NCI-H146 (cell line): ENCODE measurements at places on chromosomes 4 and X.

DNA sequence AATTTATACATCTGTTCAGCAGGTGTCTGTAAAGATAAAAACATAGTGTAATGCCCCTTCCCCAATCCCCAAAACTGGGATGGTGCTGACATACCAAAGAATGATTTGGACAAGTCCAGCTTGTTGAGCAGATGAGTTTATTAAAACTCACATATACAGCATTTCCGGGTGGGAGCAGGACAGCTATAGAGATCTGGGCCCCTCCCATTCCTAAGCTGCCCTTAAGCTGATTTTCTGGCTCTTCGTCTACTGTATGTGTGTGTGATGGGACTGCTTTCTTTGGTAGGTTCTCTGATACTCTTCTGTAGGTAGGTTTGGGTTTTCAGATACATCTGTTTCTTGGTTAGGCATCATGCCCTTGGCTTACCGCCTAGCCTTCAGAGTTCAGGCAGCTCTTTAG is 703.7 kb upstream of the PCDH10 start:
- DNase-seq: no peak

DNA sequence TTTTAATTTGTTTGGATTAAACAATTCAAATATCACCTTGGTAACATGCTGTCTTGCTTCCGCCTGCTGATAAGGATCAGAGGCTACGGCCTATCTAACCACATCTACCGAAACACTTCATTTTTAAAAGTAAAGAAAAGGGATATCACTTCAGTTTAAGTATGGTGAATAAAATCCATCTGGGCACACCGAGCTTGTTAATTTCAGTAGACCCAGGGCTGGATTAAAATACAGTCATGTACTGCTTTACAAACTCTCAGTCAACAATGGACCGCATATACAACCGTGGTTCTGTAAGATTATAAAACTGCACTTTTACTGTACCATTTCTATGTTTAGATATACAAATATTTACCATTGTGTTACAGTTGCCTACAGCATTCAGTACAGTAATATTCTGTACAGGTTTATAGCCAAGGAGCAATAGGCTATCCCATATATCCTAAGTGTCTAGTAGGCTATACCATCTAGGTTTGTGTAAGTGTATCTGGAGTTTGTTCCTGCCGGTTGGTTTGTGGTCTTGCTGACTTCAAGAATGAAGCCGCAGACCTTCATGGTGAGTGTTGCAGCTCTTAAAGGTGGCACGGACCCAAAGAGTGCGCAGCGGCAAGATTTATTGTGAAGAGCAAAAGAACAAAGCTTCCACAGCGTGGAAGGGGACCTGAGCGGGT is 40.0 kb downstream of the SEPTIN11 start:
- DNase-seq: no peak

DNA sequence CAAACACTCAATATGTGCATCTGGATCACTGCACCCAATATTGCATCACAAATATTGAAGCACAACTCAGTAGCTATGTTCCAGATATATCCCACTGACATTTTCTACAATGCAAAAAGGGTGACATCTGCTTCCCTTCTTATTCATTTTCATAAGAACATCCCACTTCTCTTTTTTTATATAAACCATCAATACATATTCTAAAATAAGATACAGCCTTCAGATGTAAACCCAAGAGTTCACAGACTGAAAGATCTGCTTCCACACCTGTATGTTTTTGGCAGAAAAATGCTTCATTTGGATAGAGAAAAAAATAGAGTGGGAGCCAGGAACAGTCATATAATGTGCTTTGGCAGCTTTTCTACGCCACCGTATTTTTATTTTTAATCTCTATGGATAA is 815.6 kb upstream of the ADGRL3 start:
- DNase-seq: no peak

DNA sequence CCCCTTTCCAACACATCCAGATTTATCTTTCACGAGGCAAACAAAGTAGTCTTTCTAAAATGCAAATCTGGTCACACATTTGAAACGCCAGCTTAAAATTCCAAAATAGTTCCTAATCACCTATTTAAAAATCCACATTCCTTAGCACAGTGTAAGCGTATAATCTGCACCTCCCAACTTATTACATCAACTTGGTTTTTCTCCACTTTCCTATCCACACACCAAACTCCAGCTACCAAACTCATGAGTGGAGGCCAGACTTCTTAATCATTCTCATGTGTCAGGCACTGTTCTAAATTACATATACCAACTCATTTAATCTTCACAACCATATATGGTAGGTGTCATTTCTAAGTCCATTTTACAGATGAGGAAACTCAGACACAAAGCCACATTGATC is 33.8 kb downstream of the ENOX2 start:
- DNase-seq: no peak

DNA sequence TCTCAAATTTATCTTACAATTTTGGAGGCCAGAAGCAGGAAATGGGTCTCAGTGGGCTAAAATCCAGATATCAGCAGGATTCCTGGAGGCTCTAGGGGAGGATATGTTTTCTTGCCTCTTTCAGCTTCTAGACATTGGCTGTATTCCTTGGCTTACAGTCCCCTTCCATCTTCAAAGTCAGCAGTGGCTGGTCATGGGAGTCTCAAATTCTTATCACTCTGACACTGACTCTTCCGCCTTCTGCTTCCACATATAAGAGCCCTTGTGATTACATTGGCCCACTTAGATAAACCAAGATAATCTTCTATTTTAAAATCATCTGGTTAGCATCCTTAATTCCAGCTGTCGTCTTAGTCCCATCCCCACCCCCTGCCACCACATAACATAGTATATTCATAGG is 113.0 kb downstream of the PCDH7 start:
- DNase-seq: no peak

GRCh38 chr4:25702848-25703247 is 47.2 kb downstream of the SLC34A2 start:
- DNase-seq: no peak

DNA sequence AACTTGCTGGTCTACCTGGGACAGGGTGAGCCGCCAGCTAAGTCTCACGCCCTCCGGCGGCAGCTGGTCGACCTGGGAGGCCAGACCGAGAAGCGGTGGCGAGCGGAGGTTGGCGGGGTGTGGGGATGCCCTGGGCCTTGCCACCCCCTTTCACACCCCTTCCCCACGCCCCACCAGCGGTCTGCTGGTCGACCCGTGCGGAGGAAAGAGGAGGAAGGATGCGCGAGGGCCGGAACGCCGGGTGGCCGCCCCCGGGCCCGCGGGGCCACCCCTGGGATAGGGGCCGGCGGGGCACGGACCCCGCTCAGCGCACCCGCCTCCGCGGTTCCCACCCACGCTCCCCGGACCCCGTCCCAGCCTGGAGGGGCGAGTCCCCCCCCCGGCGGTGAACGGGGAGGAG is 28.3 kb upstream of the DCAF12L1 start:
- no peak for DNase-seq

GRCh38 chr4:35836596-35836995 is 407.7 kb downstream of the ARAP2 start:
- no peak for DNase-seq

DNA sequence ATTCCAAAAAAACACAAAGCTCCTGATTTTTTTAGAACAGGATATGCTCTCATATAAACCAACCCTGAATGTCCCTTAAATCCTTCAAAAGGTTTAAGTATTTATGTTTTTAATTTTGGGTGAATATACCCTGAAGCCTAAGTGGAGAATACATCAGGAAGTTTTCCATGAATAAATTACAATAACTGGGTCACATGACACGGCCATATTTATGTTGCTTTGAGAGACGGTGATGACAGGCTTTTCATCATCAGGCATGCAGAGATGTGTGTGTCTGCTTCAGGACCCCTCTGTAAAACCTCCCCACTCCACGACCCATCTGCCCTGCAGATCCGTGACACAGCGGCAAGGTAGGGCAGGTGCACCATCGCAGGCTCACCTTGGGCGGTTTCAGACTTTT is 60.3 kb upstream of the C4orf50 start:
- no peak for DNase-seq

- DNase-seq: no peak
These were observed 41.8 kb downstream of the UGT2B28 start for GRCh38 chr4:69322055-69322454.

DNA sequence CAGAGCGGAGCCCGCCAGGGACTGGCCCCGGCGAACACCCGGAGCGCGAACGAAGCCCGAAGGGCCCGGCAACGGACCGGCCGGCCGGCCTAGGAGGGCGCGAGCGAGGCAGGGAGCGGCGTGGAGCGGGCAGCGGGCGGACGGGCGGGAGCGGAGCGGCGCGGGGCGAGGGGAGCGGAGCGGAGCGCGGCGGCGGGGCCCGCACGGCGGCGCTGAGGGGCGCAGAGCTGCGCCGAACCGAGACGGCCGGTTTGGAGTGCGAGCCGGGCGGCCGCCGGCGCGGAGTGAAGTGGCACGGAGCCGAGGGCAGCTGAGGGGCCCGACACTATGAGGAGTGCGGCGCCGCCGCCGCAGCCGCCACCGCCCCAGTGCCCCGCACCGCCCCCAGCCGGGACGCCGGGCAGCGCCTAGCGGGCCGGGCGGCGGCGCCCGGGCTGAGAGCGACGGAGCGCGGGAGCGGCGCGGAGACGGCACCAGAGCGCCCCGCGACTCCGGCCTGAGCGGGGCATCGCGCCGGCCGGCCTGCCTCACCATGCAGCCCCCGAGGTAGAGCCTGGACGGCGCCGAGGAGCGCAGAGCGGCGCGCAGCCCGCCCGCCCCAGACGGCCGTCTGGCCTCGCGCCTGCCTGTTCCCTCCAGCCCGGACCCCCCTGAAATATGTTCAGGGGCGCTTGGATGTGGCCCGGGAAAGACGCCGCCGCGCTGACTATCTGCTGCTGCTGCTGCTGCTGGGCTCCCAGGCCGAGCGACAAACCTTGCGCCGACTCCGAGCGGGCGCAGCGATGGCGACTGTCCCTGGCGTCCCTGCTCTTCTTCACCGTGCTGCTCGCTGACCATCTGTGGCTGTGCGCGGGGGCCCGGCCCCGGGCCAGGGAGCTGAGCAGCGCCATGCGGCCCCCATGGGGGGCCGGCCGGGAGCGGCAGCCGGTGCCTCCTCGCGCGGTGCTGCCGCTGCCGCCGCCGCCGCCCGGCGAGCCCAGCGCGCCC is 793 bp downstream of the NALF2 start:
- DNase-seq: peak; percentile 25

DNA sequence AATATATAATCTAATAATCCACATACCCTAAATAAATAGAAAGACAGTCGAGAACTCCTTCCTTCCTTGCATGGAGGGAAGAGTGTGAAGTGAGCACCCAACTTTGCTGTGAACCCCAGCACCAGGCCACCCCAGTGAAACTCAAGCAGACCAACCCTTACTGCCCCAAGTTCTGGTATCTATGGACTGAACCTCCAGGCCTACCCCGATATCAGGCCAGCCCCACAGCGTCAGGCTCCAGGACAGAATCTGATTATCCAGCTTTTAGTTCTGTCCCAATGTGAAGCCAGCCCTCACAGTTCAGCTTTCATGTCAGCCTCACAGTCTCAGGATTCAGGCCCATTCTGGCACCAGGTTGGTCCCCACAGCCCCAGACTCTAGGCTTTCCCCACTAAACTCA is 1617.2 kb upstream of the AGA start:
- DNase-seq: no peak

GRCh38 chr4:118881512-118882146 is 7.0 kb upstream of the SYNPO2 start:
- no peak for DNase-seq

DNA sequence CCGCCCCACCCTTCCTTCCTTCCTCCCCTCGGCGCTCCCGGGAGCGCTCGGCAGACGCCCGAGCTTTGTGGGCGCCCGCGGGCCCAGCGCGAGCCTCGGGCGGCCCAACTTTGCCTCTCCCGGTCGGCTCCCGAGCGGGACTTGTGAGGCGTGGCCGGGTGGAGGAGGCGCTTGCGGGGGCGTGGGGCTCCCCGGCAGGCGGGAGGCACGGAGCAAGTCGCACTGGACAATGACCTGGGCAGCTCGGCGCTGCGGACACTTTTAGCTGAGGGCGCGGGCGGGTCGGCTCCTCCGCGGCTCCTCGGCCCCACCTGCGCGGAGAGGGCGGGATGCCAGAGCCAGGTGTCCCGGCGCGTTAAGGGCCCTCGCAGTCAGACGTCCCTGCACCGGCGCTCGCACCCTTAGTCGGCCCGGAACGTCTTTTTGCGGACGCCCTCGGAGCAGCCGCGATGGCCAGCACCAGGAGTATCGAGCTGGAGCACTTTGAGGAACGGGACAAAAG is 385 bp downstream of the DCLK2 start:
- DNase-seq: peak; percentile 72

DNA sequence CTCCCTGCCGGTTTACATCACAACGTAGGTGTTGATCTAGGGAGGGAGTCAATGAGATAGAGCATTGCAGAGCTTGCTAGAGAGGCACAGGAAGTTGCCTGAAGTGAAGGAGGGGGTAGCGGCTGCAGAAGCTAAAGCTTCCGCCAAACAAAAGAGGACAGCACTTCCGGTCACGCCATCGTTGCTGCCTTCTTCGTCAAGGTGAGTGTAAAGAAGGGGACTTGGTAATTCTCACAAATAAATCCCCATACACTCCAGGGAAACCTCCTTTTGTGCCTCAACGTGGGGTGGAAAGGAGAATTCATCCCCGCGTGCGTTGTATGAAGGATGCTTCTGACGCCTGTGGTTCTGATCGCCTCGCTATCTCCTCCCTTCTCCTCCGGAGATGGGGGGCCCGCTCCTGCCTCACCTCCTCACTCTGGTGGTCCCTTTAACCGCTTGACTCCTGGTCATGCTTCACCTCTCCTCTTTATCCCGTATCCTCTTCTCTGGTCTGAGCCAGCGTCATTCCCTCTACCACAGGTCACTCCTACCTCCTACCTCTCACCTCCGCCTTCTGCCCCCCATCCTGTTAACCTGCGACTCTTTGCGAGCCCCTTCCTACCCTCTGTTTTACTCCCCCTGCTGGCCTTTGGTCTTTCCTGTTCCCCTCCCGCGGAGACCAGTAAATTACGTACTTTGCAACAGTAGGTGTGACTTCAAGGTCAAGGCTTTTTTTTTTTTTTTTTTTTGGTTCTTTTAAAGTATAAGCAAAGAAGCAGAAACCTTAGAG is 59.9 kb downstream of the GSPT2 start:
- DNase-seq: peak; percentile 85

DNA sequence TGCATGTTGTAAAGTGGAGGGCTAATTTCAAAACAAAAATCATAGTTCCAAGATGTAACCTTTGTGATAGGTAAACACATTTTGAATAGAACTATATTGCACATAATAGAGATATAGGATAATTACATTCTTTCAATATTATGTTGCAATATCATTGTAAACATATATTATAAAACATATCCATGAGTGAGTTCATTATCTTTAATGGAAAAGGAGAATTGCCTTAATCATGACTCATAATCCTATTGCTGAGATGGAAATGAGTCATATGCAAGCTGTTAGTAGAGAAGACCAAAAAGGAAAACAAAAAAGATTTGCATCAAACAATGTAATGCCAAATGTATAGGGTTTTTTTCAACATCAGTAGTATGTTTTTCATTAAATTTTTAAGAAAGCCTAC is 73.7 kb upstream of the WDR44 start:
- DNase-seq: no peak

DNA sequence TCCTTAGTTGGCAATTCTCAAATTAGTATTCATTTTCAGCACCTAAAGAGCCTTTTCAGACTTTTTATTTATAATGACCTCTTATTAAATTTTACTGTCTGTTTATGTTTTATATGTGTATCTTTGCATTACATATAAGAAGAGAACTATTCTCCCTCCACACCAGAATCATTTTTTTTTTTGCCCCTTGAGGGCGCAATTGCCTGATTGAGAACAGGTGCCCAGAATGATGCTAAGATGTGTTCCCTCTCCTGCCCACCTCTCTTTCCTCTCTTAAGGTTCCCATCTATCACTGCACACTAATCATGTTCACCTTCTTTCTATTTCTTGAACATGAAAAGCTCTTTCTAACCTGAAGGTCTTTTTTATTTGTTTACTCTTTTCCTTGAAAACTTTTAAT is 44.2 kb upstream of the ADAM29 start:
- DNase-seq: no peak

GRCh38 chrX:54198262-54198661 is 15.2 kb upstream of the FAM120C start:
- no peak for DNase-seq
